Stimulated activated CD4-positive, alpha-beta T cell treated with anti-CD3 and anti-CD28 coated beads, Interleukin-1b, Interleukin-23, amount 100 ng/mL, for 1 hour (primary cell): ENCODE measurements at places on chromosomes 1 and 21.

DNA sequence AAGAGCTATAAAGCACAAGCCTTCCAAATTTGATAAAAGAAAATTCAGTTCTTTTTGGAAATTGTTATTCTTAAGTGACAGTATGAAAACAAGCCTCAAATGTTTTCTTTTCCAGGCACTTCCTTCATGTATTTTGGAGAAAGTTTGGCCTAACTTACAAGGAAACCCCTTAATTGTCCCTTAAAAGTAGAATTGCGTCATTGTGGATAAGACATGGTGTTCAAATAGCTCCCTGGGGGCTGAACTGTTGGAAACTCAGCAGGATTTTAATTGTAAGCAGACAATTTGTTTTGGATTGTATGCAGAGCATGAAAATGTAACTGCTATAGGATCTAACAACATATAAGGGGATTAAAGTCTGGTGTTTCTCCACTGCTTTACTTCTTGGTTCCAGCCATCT lies 35.4 kb upstream of the FGGY start:
- DNase-seq = no peak

GRCh38 chr21:45041351-45041805 lies 33.0 kb upstream of the ADARB1 start:
- no peak for DNase-seq

DNA sequence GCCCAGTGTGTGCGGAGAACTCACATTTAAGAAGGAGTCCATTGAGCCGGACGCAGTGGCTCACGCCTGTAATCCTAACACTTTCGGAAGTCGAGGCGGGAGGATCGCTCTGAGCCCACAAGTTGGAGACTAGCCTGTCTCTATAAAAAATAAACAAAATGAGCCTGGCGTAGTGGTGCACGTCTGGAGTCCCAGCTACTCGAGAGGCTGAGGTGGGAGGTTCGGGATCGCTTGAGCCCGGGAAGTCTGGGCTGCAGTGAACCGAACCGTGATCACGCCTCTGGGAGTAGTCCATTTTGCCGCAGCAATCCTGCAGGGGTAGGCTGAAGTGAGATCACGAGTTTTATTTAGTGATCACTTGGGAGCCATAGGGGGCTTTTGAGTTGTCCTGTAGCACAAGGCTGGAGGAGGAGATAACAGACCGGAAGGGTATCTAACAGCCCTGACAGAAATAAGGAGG lies 497 bp upstream of the FUCA1 start:
- no peak for DNase-seq

DNA sequence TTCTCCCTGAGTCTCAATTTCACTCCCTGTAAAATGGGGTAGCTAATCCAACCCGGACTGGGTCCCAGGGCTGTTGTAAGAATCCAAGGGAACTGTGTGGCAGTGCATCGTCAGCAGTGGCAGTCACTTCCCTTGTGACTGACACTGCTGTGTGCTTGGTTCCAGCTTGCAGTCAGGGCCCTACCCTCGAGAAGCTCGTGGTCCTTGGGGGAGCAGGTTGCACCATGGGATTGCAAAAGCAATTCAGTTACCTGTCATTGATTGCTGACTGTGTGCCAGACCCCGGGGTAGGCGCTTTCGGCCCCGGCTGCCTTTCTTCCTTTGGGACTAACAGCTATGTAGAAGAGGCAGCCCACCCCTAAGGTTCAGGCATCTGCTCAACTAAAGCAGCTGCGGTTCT lies 2.9 kb downstream of the PTPRF start:
- DNase-seq = no peak

GRCh38 chr1:26991310-26992116 lies 2.0 kb upstream of the TRNP1 start:
- DNase-seq = no peak

- no peak for DNase-seq
Observed at GRCh38 chr1:67250051-67250653, 57.5 kb upstream of the IL12RB2 start.

- DNase-seq = no peak
Observed at GRCh38 chr1:44740179-44740617, 561 bp downstream of the KIF2C start.
